ENCODE measurements at places on chromosomes 1 and 21. TPM values are rescaled to one million over a fixed set of nuclear protein-coding genes. Genes with fewer than 3 reads are reported as not detected.

Gene SLC25A34
- total RNA-seq, result 0.52 TPM

Gene MANEAL
- total RNA-seq, result 0.76 TPM

Gene ST6GALNAC3
- total RNA-seq, result 0.11 TPM

Gene LAPTM5
- 0.13 TPM for total RNA-seq

Gene NUDT4B
- 46.0 TPM for total RNA-seq

All from articular chondrocyte of knee joint (primary cell).